ENCODE measurements at places on chromosomes 16 and 17.

DNA sequence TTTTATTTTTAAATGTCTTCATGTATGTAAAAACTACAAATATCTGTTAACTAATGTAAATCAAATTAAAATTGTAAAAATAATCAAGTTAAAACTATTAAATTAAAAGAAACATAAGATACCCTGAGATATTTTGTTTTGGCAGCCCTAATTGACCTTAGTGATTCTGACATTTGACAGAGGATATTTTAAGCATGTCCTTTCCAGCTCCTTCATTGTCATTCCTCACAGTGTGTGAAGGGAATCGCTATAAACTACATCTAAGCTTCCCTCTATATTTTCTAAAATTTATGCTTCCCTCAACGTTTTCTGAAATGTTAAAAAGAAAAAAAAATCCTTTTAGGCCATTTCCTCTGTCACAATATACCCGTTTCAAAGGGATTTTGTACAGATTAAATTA lies 20.2 kb downstream of the CEP112 start:
- no peak for DNase-seq

DNA sequence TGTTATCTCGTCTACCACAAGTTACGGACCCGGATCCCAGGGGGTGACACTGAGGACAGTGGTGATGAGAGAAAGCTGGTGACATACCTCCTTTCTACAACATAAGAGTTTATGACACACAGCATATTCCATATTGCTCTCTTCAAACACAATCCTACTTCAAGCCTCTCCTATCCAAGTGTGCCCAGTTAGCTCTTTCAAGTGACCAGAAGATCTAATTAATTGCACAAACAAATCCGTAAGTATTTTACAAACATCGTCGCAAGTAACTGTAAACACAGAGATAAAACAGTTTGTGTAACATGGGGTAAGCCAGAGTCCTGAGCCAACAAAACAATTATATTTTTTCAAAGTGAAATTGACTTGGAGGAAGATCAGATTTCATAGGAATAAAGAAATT lies 235.0 kb downstream of the CHD9NB start:
- DNase-seq, result no peak

- no peak for DNase-seq
These were observed 79.6 kb upstream of the LHX1 start for GRCh38 chr17:36857698-36858097.

DNA sequence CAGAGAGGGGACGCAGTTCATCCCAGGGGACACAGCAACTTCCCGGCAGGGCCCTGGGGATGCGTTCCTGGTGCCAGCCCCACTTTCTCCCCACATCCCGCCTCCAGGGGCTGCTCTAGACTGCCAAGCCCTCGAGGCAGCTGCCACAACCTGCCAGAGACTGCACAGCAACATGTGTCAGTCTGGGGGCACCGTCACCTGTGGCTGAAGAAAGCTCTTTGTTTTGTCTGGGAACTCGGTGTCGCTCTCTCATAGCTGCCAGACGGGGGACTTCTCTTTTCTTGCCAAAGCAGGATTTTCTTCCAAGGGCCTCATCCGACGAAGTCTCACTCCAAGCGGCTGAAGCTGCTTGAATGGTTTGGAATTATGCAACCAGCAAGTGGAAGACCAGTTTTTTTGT lies 43.7 kb downstream of the COTL1 start:
- DNase-seq, result no peak

GRCh38 chr16:46620266-46621005 lies 743 bp downstream of the SHCBP1 start:
- peak; percentile 29 for DNase-seq

GRCh38 chr17:74852237-74853047 lies 7.2 kb downstream of the GRIN2C start:
- no peak for DNase-seq

All from HT1080 (cell line).